ENCODE measurements at places on chromosomes 7 and 10. TPM values are rescaled to one million over a fixed set of nuclear protein-coding genes. Genes with fewer than 3 reads are reported as not detected.

DNA sequence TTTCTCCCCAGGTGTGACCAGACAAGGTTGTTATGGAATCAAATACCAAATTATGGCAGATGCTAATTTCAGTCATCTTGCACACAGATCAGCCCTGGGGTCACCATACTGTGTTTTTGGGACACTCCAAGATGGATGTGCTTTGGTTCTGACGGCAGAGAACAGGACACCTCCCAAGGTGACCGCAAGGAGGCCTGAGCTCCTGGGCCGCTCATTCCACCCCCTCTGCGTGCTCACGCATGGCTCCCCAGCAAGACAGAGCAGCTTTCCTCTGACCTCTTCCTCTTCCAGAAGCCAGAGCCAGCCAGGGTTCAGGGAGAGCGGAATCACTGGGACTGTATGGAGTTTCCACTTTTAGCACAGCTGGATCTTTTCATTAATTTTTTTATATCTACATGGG lies 402.8 kb downstream of the DNAJB6 start:
- no peak for DNase-seq

GRCh38 chr7:778271-778967 lies 51.3 kb upstream of the PRKAR1B start:
- DNase-seq, result no peak

GRCh38 chr10:95539560-95540284 lies 21.4 kb downstream of the SORBS1 start:
- no peak for DNase-seq

GRCh38 chr10:48502791-48503190 lies 102.1 kb downstream of the ARHGAP22 start:
- DNase-seq, result no peak

GRCh38 chr7:44912775-44913347 lies 27.5 kb upstream of the PURB start:
- no peak for DNase-seq

Gene AZGP1
- total RNA-seq, result not detected

DNA sequence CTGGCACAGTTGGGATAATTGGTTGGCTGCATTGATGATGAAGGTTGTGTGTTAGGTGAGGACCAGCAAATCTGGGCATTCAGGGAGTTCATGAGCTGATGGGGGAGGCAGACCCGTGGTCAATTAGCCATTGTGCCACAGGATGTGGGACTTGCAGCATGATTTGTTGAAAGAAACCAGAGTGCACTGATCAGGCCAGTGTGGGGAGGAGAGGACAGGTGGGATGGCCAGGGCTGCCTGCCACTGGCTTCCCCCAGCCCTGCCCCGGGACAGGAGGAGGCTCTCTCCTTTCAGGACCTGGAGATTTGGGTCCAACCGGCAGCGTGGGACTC lies 4.3 kb downstream of the CLIP2 start:
- no peak for DNase-seq

GRCh38 chr10:17179002-17179401 lies 22.5 kb downstream of the TRDMT1 start:
- DNase-seq, result no peak

DNA sequence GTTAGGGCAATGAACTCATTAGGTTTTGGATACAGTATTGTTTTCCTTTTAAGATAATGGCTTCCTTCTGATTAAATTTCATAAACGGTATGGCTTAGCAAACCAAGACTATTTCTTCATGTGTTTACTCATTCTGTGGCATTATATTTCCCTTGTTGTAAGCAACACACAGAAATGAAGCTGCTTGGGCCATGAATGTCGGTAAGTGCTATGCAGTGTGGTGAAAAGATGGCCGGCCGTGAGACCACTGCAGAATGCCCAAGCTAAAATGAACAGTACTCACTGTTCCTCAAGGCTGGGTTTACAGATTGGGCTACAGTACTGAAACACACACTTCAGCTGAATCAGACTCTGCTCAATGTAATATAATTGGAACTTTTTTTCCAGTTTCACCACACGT lies 8.1 kb downstream of the APBB1IP start:
- DNase-seq, result no peak

- DNase-seq, result no peak
Measured at GRCh38 chr7:46100521-46100920, 179.4 kb upstream of the IGFBP3 start.

- no peak for DNase-seq
Measured at GRCh38 chr10:11594589-11595394, 16.7 kb downstream of the USP6NL start.

Gene NPFFR1
- not detected for total RNA-seq

Gene RADIL
- 0.77 TPM for total RNA-seq
